ENCODE measurements at places on chromosomes 5 and 9.
A peak's percentile ranks its signal among the peaks of the same experiment; 100 is the strongest.

DNA sequence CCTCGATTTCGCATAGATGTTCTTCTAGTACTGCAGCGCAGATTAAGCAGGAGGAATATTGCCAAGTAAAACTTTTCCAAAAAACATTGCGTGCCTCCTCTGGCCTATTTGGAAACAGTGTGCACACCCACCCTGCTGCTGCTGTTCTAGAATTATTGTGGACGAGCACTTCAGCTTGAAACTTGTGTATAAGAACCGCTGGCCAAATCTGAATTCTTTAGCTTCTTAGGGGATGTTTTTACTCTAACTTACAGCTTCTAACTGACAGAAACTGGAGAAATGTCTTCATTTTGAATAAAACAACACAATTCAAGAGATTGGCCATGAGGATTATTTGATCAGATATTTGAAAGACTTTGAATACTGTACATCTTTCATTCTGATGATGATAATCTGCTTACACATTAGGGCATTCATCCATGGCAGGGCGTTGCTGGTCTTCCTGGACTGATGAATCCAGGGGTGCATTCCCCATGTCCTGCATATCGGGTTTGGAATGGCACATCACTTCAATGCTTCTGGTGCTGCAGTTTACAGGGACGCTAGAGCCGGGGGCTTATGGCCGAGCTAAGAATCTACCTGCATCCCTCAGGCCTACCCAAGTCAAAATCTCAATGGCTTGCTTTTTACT lies 6.5 kb downstream of the ADAMTS16 start:
- DNase-seq: no peak

DNA sequence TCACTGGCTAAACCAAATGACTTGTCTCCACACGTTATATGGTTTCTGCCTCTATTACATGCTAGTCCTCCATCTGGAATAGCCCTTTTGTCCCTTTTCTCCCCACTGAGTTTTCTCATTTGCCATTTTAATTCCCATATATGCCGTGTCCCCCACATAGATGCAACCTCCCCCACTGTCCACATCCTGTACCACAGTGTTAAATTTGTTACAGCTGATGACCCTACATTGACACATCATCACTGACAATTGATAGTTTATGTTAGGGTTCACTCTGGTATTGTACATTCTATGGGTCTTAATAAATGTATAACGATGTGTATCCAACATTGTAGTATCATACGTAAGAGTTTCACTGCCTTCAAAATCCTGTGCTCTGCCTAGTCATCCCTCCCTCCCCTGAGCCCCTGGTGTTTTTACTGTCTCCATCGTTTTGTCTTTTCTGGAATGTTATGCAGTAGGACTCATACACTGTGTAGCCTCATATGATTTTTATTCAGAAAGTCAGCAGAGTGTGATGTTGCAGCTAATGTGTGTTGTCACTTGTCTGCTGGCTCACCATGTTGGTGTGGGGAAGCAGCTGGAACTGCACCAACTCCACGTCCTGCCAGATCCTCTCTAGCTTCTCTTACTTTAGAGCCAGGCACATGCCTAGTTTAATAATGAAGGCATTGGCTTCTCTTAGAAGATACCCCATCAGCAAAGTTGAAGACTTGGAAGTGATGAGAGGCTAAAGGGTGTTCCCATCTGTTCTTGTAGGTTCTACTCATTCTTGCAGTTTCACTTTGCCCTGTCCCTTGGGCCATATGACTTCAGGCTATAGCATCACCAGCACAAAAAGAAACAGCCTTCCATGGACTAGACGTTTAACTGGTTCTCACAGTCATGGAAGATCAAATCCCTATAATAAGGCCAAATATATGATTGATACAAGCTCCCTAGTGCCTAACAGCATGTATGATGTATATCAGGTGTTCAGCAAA lies 30.2 kb downstream of the LRRC70 start:
- no peak for DNase-seq

DNA sequence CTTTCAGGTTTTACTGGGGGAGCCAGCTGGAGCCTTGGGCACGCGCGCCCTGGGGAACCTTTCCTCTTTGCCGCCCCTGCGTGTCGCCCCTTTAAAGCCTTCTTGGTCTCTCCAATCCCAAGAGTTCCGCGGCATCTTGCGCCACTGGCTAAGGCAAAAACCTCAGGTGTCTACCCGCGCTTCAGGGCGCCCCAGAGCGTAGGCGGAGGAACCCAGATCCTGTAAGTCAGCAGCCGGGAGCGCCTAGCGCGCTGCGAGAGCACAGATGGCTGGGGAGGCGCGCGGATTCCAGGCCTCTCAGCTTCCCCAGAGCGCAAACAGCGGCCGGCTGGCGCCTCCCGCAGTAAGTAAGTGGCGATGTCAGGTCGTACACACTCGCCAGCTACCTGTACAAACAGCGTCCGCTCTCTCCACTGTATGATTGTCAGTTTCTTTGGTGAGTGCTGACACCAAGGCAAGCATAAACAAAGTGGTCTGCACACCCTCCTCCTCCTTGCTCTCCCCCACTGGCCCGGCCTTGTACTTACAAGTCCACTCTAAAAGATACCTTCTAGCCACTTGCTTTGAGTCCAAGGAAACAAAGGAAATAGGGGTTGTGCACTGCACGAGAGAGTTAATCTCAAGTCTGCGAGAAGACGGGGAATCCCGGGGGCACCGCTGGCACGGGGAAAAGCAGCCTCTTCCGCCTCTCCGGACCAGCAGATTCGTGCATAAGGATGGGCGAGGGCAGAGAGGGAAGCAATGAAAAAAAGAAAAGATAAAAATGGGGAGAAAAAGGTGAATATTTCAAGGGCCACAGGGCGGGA lies 2.9 kb downstream of the HTR1A start:
- DNase-seq: peak; percentile 68

- no peak for DNase-seq
Observed at GRCh38 chr9:94979904-94980507, 253.5 kb downstream of the AOPEP start.

Data from NCI-H510A (cell line).